NCI-H1092 (cell line): ENCODE measurements at places on chromosomes 4 and X.

DNA sequence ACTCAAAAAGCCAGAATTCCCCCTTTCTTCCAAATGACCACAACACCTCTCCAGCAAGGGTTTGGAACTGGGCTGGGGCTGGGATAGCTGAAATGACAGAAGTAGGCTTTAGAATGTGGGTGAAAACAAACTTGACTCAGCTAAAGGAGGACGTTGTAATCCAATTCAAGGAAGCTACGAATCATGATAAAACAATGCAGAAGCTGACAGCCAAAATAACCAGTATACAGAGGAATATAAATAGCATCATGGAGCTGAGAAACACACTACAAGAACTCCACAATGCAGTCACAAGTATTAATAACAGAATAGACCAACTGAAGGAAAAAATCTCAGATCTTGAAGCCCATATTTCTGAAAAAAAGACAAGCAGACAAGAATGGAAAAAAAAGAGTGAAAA is 95.8 kb upstream of the TET2 start:
- DNase-seq, result no peak

- no peak for DNase-seq
Measured at GRCh38 chrX:10486373-10486772, 134.0 kb downstream of the MID1 start.

GRCh38 chr4:124184792-124185191 is 527.7 kb downstream of the ANKRD50 start:
- DNase-seq, result no peak

GRCh38 chrX:56792270-56793111 is 63.4 kb downstream of the NBDY start:
- no peak for DNase-seq

DNA sequence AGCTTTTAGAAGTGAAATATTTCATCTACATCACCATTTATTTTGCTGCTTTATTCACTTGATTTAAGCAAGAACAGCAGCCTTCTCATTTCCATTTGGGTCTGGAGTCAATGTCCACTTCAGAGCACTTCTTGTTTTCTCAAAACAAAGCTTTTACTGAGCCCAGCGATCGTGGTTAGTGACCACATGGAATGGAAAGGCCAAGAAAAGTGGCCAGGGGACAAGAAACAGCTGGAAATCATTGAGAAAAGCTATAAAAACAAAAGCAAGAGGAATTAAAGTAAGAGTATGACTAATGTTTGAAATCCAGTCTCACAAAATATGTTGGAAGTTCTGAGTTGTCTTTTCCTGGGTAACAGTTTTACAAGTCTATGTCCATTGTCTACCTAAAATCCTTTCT is 328.4 kb upstream of the INTU start:
- no peak for DNase-seq

DNA sequence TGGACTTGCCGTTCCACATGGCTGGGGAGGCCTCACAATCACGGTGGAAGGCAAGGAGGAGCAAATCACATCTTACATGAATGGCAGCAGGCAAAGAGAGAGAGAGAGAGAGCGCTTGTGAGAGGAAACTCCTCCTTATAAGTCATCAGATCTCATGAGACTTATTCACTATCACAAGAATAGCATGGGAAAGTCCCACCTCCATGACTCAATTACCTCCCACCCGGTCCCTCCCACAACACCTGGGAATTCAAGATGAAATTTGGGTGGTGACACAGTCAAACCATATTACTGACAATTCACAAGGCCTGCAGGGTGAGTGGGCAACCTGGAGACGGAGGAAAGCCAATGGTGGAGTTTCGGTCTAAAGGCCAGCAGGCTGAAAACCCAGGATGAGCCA is 394.3 kb upstream of the TRAM1L1 start:
- DNase-seq, result no peak

GRCh38 chrX:25022499-25023325 is 6.9 kb upstream of the ARX start:
- DNase-seq, result no peak

DNA sequence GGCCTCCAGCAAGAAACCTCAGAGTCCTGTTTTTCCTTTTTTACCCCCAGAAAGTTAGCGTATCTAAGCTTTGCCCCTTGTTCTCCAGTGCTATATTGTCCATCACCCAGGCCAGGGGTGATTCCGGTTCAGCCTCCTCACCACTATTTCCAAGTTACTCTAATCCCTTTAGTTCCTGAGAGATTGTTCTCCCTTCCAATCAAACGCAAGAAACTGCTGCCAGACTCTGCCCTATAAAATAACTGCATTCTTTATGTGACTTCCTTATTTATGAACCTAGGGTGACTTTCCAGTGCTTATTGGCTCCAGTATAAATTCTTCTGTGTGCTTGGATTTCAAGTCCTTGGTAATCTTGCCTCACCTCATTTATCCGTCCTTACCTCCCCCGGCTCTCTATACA is 65.7 kb downstream of the CLCN5 start:
- no peak for DNase-seq

DNA sequence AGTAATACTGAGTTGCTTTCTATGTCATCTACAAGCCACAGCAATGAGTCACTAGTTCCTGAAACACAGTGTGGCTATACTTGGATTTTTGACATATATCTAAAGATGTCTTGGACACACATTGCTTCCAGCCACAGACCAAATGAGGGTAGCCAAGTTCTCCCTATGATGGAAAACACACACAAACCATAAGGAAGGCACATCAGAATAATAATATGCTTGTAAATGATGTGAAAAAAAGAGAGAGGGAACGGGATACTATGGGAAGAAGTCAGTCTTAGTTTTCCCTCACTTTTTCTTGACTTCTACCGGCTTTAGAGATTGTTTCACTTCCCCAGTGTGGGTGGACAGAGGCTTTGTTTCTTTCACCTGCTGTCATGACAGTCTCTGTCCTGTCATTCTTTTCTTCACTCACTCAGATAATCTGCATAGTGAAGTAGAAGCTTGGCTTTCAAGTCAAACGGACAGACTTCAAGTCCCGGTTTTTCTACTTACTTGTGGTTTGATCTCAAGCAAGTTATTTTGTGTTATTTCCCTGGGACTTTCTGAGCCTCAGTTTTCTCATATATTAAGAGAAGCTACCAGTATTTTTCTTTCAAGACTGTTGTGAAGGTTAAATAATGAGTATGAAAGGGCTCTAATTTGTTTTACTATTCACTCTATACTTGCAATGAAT is 34.7 kb downstream of the P2RY10 start:
- DNase-seq, result no peak

- DNase-seq, result no peak
Measured at GRCh38 chr4:100493756-100494155, 24.1 kb downstream of the EMCN start.

- DNase-seq, result peak; percentile 16
Measured at GRCh38 chr4:169269916-169270809, 593 bp downstream of the SH3RF1 start.

DNA sequence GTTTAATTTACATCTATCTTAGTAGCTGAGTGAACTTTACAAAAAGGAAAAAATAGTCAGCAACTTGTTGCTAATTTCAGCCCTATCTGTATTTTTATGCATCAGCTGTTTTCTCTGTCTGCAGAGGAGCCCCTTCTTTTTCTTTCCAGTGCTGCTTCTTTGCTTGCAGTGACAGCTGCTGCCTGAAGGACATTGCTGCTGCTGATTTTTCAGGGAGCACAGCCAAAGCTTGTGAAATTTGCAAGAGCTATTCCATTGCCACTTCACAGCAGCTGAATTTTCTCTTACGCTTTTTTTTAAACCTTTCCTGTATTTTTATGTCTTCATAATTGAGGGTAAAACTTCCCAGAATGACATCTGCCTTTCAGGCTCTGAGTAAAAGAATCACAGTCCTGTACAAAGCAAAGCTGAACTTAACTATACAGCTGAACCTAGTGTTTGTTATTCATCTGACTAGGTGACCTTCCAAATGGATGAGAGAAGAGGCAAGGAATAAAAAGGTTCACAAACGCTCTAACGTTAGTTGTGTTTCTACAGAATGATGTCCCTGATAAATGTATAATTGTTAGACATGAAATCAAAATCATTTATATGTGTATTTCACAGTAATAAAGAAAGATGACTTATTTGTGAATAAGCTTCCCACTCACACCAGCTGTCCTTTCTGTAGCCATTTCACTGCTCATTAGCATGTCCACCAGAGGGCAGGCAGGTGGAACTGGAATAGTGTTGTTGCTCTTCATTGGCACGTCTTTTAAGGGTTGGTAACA is 541.4 kb downstream of the ADGRL3 start:
- DNase-seq, result peak; percentile 13

GRCh38 chr4:139207873-139208403 is 30.9 kb upstream of the ELF2 start:
- DNase-seq, result no peak

DNA sequence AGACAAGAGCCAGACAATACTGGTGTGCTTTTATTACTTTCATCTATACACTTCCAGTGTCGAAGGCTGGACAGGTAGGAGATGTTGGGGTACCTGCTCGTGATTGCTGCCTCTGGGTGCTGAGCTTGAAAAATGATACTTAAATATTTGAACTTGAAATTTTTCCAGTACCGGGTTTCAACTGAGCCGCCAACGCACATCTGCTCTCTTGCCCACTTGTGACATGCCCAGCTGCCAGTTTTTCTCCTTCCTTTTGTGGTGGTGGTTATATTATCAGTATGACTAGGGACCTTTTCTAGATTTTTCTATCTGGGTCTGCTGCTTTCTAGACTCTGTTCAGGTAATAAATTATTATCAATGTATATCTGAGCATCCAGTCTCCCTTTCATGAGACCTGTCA is 3.4 kb downstream of the OGT start:
- DNase-seq, result no peak

GRCh38 chr4:8262637-8263322 is 6.8 kb upstream of the HTRA3 start:
- DNase-seq, result no peak

- DNase-seq, result no peak
Measured at GRCh38 chr4:7197910-7198309, 5.6 kb downstream of the SORCS2 start.

DNA sequence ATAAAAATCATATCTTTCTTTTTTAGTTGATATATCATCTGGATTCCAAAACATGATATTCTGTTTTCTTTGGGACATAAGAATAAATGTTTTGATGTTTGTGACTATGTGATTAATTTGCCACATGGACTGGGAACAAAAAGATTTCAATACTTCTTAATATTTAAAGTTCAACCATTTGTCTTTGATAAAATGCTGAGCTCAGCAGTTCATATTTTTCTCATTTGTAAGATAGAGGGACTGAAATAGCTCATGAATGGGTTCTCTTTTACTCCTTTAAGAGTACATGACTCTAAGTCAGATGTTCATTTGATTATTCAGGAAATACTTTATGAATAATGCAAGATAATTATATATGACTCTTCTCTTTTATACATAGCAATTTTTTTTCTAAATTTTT is 205.9 kb upstream of the FAM47A start:
- DNase-seq, result no peak

- DNase-seq, result no peak
Measured at GRCh38 chr4:6562931-6563901, 11.8 kb upstream of the MAN2B2 start.

GRCh38 chrX:133660281-133660680 is 245.0 kb upstream of the GPC4 start:
- no peak for DNase-seq

DNA sequence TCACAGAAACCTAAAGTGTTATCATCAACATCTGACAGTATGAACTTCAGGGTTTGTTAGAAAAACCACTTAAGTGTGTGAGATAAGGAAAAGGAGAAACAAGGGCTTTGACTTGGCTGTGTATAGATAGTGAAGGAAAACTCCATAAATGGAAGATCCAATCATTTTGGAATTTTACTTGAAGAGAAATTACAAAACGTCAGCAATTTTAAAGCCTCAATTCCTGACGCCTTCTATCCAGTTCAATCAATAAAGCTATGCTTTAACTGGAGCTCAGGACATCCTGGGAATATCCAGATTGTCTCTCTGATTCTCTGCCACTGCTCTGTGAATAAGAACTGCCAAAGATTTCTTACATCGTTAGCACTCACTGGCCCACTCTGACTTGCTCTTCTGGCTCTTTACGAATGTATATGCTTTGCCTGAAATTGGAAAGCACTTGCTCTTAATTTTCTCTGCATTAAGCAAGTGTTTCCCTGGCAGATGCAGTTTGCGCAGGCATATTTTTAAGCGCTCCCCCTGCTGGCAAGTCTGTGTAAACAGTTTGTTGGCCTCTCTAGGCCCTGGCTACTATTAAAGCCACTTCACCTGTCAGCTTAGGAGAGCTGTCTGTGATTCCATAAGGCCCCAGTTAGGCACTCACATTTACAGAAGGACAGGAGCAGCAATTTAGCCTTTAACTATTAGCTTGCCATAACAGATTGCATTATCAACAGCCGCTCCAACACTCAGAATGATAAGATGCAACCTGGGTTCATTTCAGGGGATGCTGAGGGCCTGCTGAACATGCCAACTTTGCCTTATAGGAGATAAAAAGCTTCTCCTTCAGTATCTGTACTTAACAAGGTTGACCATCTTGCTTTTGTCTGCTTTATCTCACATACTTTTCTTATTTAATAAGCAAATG is 251.4 kb upstream of the DDX53 start:
- peak; percentile 41 for DNase-seq

DNA sequence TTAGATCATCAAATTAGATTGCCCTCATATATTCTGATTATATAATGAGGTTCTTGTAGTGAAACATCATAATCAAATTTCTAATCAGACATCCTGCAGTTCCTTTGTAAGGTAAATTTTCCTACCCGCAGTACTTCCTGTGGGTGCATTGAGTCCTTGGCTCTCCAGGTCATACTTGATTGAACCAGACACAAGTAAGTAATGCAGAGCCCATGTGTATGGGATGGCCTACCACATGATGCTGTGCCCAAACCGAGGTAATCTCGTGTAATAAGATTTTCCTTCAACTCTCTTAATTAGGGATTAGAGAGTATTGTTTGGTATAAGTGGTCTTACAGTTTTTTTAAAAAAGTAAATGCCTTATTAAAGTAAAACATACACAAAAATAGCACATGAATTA is 1841.8 kb downstream of the PCDH7 start:
- no peak for DNase-seq

DNA sequence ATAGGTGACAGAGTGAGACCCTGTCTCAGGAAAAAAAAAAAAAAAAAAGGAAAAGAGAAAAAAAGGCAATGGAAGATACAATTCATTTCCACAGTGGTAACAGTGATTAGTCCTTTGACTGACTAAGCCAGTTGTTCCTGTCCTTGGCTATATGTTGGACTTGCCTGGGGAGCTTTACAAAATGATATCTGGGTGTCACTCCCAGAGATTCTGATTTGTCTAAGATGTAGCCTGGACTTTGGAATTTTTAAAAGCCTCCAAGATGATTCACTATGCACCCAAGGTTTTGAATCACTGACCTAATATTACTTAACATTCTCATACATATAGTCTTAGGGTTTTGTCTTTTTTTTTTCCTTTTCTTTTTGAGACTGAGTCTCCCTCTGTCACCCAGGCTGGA is 16.9 kb downstream of the HELQ start:
- no peak for DNase-seq

DNA sequence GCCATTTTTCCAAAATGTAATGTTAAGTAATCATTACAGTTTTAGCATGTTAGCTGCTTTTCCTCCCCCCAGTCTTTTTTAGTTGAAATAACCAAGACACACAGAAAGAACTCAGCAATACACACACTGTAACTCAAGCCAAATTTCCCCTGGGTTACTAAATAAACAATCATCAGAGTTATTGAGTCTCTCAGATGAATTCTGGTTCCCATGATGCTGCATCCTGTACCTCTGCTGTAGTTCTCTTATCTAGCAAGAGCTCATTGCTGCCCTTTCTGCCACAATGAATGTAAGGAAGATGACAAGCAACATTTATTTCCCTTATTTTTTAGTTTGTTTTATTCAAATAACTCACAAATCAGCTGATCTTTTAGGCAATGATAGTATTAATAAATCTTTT is 185.1 kb downstream of the ARHGAP6 start:
- peak; percentile 41 for DNase-seq
